ENCODE measurements at places on chromosomes 12 and 14.

DNA sequence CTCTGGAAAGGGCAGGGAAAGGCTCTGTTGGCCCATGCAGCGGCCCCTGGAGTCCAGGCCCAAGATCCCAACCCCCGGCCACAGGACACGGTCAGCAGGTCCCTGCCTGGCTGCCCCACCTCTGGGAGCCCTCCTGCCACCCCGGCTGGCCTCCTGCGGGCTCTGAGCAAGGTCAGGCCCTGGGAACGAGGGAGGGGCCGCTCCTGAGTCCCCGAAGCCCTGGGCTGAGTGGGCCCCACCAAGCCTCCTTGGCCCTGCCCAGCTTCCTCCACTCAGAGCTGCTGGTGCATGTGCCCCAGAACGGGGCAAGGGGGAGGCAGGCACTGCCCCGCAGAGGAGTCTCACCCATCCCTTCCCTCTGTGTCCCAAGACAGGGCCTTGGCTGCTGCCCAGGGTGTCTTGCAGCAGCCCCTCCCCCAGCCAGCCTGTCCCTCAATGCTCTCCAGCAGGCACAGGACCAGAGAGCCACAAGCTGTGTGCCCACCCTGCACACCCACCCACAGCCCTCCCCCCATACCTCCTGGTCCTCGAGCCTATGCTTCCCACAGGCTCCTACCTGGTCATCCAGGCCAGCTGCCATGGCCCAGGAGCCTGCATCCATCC is 7.4 kb upstream of the C14orf180 start:
- DNase-seq, result no peak

GRCh38 chr14:53316504-53316903 is 163.4 kb upstream of the DDHD1 start:
- DNase-seq, result no peak

DNA sequence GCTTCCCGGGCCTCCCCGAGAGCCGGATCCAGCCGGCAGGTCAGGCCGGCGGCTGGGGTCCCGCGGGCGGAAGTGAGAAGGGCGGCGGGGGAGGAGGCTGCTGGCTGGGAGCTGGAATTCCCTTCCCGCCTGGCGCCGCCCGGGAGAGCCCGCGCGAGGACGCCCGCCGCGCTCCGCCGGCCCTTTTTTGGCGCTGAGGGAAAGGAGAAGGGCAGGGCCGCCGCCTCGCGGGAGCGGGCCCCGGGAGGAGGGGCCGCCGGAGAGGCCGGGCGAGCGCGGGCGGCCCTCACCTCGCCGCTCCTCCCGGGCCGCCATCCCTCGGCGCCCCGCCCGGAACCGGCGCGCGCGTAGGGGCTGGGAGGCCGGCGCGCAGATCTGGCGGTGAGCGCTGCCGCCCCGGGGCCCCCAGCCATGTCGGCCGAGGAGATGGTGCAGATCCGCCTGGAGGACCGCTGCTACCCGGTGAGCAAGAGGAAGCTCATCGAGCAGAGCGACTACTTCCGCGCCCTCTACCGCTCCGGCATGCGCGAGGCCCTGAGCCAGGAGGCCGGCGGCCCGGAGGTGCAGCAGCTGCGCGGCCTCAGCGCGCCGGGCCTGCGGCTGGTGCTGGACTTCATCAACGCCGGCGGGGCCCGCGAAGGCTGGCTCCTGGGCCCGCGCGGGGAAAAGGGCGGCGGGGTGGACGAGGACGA is at the start of the genes KLHL42 and MANSC4:
KLHL42 (plus strand) TSS at position 314 of the 692 bp plus-strand sequence; CDS start at position 412, 98 bp downstream.
MANSC4 (minus strand) TSS at position 317 of the 692 bp plus-strand sequence. CDS start 8,960 bp downstream, outside the sequence.
- DNase-seq, result peak; percentile 5

GRCh38 chr12:123950476-123951349 is 21.9 kb downstream of the CCDC92 start:
- no peak for DNase-seq

GRCh38 chr14:22112004-22112403 is 438.4 kb upstream of the OR4E1 start:
- no peak for DNase-seq

DNA sequence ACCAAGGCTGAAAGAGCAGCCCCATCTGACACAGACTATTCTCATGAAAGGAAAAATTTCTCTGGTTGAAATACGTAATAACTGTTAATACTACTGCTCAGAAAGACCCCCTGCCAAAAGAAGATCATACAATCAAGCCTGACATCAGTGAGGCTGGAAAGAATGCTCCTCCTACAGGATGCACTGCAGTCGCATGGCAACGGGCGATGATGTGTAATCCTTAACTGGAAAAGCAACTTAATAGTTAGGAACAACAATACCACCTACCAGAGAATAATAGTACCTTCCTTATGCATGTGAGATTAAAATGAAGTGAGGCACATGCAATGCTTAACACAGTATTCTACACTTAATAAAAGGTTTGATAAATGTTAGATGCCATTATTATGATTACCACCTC is 1.2 kb upstream of the GOLGA5 start:
- DNase-seq, result no peak

DNA sequence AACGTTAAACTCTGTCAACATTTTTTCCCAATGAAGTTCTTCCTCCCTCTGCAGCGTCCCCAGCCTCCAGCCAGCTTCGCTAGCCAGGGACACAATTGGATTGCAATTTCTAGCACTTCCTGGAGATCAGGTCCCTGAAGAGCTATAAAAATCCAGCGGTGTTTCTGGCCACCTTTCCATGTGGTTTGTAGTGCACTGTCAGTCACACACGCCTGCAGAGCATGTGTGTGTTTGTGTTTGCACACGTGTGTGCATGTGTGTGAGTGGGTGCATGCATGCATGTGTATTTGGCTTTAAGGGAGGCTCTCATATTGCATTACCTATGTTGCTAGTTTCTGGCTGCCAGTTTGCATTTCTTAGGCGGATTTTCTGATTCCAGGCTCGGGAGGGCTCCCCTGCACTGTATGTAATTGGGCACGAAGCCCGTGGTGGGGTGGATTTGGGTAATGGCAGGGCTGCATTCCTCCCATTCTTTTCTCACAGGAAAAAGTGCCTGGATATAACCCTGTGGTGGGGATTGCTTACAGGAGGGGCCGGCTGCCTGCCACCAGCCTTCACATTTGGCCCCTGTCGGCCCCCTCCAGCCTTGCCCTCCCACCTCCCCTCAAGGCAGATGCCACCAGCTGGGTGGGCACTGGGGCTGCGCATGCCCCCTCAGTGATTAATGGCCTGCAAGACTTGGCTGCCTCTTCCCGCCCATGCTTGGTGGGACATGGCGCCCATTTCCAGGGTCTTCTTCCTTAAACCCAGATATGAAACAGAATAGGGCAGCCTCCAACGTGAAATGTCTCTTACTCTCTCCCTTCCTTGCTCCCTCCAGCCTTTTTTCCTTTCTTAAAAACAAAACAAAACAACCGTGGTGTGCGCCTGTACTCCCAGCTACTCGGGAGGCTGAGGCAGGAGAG is 74.0 kb downstream of the TSPAN9 start:
- no peak for DNase-seq

DNA sequence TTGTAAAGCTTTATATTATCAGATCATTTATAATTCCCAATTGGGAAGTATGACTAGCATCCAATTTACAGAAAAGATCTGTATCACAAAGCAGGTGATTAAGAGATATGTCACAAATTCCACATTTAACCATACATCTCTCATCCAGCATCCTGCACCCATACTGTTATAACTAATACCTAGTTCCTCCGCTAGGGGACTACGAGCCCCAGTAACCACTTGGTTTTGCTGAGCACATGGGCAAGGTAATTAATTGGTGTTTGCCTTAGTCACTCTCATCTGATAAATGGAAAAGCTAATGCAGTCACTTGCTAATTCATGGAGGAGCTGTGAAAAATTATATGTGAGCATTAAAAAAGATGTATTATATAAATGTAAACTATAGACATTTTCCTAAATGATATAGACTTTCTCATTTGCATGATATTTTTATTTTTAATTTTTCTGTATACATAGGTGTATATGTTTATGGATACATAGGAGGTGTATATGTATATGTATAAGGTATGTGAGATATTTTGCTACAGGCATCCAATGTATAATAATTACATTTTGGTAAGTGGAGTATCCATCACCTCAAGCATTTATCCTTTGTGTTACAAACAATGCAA is 1031.8 kb downstream of the GALC start:
- no peak for DNase-seq

GRCh38 chr14:22973217-22974032 is 8.9 kb downstream of the AJUBA start:
- DNase-seq, result peak; percentile 42

GRCh38 chr14:55662752-55663151 is 82.7 kb downstream of the KTN1 start:
- DNase-seq, result no peak

GRCh38 chr12:127257366-127257935 is 1009.5 kb upstream of the TMEM132C start:
- no peak for DNase-seq

- DNase-seq, result no peak
Measured at GRCh38 chr14:74658535-74659131, 46.6 kb upstream of the LTBP2 start.

DNA sequence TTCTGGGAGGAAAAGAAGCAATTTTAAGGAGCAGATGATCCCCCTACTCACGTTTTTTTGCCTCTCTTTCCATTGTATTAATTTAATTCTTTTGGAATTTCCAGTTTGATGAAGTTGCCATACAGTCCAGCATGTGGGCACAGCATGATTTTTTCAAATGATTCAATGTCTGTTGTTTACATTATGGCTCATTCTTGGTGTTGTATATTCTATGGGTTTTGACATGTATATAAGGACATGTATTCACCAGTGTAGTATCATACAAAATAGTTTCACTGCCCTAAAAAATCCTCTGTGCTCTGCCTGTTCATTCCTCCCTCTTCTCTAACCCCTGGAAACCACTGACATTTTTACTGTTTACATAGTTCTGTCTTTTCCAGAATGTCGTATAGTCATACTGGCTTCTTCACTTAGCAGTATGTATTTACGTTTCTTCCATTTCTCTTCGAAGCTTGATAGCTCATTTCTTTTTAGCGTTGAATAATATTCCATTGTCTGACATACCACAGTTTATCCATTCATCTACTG is 13.3 kb upstream of the KLHDC2 start:
- DNase-seq, result no peak

- no peak for DNase-seq
Measured at GRCh38 chr14:98280436-98280835, 991.6 kb downstream of the BCL11B start.

- no peak for DNase-seq
Measured at GRCh38 chr12:31813305-31813704, 84.5 kb upstream of the AMN1 start.

DNA sequence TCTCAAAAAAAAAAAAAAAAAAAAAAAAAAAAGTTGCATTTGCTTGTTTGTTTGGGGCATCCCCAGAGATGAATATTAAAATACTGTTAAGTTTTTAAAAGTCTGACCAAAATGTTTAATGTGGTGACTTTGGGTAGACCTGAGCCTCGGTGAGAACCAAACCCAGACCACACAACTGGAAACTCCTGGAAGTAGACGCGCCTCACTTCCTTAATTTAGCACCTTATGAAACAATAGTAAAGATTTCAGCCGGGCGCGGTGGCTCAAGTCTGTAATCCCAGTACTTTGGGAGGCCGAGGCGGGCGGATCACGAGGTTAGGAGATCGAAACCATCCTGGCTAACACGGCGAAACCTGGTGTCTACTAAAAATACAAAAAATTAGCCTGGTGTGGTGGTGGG is 9.3 kb downstream of the NFKBIA start:
- DNase-seq, result no peak

GRCh38 chr14:100526057-100526456 is 61.2 kb downstream of the BEGAIN start:
- no peak for DNase-seq

- DNase-seq, result no peak
Measured at GRCh38 chr12:103855896-103856657, 15.0 kb upstream of the NT5DC3 start.

DNA sequence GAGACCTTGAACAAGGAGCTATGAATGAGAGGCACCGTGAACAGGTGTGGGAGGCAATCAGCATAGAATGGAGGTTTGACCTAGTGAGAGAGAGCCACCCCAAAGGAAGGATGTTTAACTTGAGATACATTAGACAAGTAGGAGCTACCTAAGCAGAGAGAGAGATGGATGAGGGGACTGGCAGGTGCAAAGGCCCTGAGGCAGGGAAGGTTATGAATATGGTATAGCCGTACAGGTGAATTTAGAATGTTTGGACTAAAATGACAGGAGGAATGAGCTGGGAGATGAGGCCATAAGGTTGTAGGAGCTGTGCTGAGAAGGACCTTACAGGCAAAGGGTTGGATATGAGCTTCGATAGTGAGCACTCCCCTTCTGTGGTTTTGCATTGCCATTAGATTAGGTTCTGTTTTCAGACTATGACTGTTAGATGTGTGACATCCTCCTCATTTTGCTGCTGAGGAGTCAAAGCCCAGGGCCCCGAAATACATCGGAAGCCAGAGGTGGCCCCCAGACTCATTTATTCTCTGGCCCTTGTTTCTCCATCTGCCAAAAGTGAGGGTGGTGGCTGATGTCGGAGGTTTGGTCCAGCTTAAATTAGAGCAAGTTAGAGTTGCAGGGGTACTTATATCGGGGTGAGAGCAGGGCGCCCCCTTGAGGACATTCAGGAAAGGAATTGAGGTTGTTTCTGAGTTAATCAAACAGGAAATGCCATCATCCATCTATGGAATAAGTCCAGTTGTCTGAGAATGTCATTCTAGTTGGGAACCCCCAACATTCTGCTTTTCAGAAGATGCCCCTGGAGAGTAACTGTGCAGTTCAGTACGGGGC is 29.4 kb downstream of the SLC24A4 start:
- DNase-seq, result peak; percentile 12

DNA sequence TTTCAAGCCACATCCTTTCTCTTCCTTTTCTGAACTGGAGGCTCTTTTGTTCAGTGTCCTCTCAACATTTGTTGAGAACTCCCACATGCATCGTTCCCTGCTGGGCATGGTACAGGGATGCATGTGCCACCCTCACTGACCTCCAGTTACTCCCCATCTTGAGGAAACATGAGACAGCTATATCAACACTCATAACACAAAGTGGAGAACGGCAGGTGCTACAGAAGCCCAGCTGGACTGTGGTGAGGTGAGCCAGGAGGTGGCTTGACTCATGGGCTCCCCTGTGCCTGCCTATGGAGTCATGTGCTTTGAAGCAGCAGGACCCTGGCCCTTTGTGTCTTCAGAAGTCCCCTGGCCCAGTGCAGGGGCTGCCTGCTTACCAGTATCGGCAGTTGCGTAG is 9.7 kb downstream of the MYH6 start:
- DNase-seq, result no peak

- no peak for DNase-seq
Measured at GRCh38 chr12:115049614-115050013, 365.6 kb upstream of the TBX3 start.

GRCh38 chr12:124677552-124678356 is 110.3 kb upstream of the NCOR2 start:
- DNase-seq, result no peak
